ENCODE measurements at places on chromosomes 2 and 18.

DNA sequence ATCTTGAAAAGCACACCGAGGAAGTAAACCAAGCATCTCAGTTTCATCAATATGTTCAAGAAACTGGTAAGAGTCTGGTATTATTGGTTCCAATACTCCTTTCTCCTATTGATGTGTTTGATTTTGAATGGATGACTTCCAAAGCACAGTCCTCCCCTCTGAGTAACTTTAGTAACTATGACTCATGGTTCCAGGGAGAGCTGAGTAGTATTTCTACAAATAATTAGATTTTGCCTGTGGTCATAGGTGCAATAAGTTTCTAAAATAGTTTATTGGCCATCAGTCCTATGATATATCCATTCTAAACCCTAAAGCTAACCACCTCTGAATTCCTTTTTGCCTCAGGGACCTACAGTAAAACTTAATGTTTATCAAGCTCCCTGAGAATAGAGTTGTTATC is 352.4 kb downstream of the XIRP2 start:
- DNase-seq: no peak

- DNase-seq: no peak
Observed at GRCh38 chr2:118855451-118856279, 8.2 kb upstream of the EN1 start.

- DNase-seq: no peak
Observed at GRCh38 chr18:59669872-59670657, 27.2 kb downstream of the CCBE1 start.

- DNase-seq: no peak
Observed at GRCh38 chr2:164771897-164772296, 69.7 kb downstream of the COBLL1 start.

- DNase-seq: no peak
Observed at GRCh38 chr18:1361936-1362335, 457.3 kb downstream of the ADCYAP1 start.

GRCh38 chr18:12586956-12587355 is 71.0 kb downstream of the SPIRE1 start:
- no peak for DNase-seq

DNA sequence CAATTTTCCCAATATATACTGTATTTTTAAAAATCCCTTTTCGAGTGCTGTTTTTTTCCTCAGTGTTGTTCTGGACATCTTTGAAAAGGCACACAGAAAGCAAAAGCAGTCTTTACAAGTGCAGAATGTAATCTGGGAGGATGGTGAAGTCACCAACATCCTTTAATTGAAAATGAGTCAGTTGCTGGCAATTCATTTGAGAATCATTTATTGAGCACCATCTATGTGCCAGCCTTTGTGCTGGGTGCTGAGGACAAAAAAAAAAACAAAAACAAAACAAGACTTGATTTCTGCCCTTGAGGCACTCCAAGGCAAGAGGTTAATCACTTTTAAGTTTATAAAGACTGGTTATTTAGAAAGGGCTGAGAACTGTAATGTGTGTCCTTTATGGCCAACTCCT is 46.7 kb upstream of the ACVR1 start:
- DNase-seq: no peak
